ENCODE measurements at places on chromosomes 5 and 9. TPM values are rescaled to one million over a fixed set of nuclear protein-coding genes. Genes with fewer than 3 reads are reported as not detected.

The GOLGA1 gene
- total RNA-seq = 14.2 TPM

GRCh38 chr5:14185326-14186058, 42.4 kb downstream of the TRIO start:
- no peak for DNase-seq

The REEP2 gene
- 26.9 TPM for total RNA-seq

- DNase-seq = no peak
These were observed 38.6 kb upstream of the GARNL3 start for GRCh38 chr9:127225801-127226625.
